ENCODE measurements at places on chromosomes 13 and 19.

DNA sequence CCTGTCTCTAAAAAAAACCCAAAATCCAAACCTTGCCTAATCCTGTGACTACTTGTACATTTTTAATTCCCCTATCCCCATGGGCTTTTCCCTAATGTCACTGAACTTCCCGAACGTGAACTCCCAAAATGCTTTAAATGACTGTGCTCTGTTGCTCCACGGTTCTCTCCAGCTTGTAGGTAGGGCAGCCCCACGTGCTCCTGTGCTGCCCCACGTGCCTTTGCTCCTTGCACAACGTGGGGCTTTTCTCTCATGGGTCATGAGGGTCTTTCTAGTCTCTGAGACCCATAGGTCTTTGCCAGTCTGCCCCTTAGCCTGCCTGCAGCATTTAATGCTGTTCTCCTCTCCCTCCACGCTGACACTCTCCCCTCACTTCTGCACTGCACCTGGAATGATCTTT, 122.0 kb downstream of the SHISA2 start:
- no peak for DNase-seq

DNA sequence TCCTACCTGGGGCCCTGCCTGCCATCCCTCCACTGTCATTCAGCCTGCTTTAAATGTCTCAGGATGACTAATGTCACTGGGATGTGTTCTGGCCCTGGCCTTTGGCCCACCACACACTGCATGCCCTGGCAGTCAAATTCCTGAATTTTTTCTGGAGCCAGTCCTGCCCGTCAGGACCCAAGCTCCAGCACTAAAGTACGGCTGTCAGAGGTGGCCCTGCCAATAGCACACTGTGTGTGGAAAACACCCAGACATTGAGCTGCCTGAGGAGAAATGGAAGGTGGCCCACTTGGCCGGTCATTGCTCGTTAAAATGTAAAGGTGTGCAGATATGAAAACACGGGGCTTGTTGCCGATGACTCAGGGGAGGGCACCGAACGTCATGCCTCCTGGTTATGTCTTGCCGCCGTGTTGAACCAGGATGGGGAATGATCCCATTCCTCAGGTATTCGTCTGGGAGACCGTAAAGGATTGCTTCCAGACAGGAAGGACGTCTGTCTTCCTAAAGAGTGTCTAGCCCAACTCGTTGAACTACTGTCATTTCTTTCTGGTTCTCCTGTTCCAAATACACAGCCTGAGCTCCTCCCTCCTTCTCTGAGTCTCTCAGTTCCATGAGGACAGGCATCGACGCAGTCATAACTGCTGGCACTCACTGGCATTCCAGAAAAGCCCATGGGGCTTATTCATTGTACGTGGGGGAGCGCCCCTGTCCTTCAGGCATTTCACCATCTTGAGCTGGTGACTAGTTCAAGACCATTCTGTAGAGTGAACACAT, 40.6 kb downstream of the COL4A2 start:
- DNase-seq = no peak

DNA sequence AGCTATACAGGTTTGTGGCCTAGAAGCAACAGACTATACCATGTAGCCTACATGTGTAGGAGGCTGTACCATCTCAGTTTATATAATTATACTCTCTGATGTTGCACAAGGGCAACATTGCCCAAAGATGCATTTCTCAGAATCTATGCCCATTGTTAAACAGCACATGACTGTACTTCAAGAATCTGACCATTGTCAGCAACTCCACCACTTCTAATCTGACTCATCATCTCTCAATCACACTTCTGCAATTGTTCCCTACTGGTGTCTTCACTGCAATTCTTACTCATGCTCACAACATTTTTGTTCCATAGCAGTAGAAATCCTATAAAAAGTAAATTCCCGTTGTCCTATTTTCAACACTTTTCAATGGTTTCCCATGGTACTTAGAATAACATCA, 63.9 kb upstream of the ATXN8OS start:
- DNase-seq = no peak

GRCh38 chr13:35729926-35730627, 253.6 kb upstream of the MAB21L1 start:
- no peak for DNase-seq

GRCh38 chr13:105806628-105806920, 728.9 kb downstream of the EFNB2 start:
- DNase-seq = no peak
